ENCODE measurements at places on chromosomes 5 and 9. TPM values are rescaled to one million over a fixed set of nuclear protein-coding genes. Genes with fewer than 3 reads are reported as not detected.

The ARL10 gene
- 1.4 TPM for total RNA-seq

The AMBP gene
- 8.1 TPM for total RNA-seq

The PURA gene
- total RNA-seq = 5.7 TPM

The C5orf58 gene
- not detected for total RNA-seq

The PCDHB7 gene
- not detected for total RNA-seq

The CDKN2B gene
- total RNA-seq = not detected

The IFNA2 gene
- total RNA-seq = not detected

The MAMDC2 gene
- total RNA-seq = 0.23 TPM

The SLC45A2 gene
- total RNA-seq = not detected

The ATP10B gene
- total RNA-seq = not detected

The PDCD1LG2 gene
- total RNA-seq = 0.13 TPM

The SLCO6A1 gene
- total RNA-seq = not detected

The OSMR gene
- total RNA-seq = 51.6 TPM

The RABGAP1 gene
- total RNA-seq = 13.9 TPM

The WDR38 gene
- total RNA-seq = not detected

The FCN2 gene
- not detected for total RNA-seq

The ANXA6 gene
- total RNA-seq = 40.7 TPM

The NREP gene
- total RNA-seq = 3.4 TPM

The KIF24 gene
- total RNA-seq = 3.7 TPM

The LYSMD3 gene
- 7.4 TPM for total RNA-seq

The RMRP gene
- total RNA-seq = not detected

The GPR151 gene
- total RNA-seq = not detected

The GNA14 gene
- not detected for total RNA-seq
